ENCODE measurements at places on chromosomes 4 and X.

DNA sequence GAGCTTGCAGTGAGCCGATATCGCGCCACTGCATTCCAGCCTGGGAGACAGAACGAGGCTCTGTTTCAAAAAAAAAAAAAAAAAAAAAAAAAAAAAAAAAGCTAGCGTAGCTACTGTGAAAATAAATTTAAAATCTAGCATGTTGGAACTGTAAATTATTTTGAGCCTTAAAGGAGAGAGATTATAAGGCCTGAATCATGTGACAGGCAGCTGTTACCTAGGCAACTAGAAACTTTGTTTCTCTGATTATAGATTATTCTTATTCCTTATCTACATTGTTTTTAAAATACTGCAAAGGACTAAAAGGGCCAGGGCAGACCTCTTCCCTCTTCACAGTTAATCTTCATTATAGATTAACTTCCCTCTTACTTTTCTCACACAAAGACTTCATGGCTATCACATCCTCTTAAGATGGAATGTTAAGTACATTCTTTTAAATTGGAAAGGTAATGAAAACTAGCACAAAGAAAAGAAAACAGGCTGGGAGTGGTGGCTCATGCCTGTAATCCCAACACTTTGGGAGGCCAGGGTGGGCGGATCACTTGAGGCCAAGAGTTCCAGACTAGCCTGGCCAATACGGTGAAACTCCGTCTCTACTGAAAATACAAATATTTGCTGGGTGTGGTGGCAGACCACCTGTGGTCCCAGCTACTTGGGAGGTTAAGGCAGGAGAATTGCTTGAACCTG is 21.1 kb upstream of the PDS5A start:
- DNase-seq = no peak

GRCh38 chr4:87209696-87210095 is 10.7 kb downstream of the KLHL8 start:
- no peak for DNase-seq

GRCh38 chr4:139508581-139509237 is 47.3 kb downstream of the SETD7 start:
- no peak for DNase-seq

DNA sequence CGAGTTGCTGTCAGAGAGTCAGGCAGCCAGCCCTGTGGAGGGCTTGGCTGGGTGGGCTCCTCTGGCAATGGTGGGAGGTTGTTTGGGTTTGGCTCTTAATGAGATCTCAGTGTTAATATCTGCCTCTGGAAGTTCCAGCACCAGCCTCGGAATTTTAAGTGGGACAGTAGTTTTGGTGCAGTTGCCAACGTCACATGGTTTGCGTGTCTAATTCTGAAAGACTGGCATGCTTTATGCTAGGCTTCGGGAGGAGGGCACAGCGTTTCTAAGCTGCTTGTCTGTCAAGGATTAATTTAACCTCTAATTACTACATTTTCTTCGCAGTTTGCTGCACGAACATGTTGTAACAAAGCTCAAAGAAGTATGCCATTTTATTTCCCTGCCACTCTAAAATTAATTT is 9.2 kb downstream of the MAMLD1 start:
- DNase-seq = no peak

- DNase-seq = no peak
Measured at GRCh38 chrX:69374569-69374968, 129.6 kb upstream of the NALF2 start.

GRCh38 chr4:82748810-82749470 is 49.7 kb downstream of the SCD5 start:
- DNase-seq = no peak

- DNase-seq = no peak
Measured at GRCh38 chr4:1842339-1842895, 13.5 kb downstream of the LETM1 start.

- DNase-seq = peak; percentile 70
Measured at GRCh38 chrX:74536152-74536831, 78.1 kb downstream of the RLIM start.

Data from NCI-H2081 (cell line).